ENCODE measurements at places on chromosomes 12 and 14.

DNA sequence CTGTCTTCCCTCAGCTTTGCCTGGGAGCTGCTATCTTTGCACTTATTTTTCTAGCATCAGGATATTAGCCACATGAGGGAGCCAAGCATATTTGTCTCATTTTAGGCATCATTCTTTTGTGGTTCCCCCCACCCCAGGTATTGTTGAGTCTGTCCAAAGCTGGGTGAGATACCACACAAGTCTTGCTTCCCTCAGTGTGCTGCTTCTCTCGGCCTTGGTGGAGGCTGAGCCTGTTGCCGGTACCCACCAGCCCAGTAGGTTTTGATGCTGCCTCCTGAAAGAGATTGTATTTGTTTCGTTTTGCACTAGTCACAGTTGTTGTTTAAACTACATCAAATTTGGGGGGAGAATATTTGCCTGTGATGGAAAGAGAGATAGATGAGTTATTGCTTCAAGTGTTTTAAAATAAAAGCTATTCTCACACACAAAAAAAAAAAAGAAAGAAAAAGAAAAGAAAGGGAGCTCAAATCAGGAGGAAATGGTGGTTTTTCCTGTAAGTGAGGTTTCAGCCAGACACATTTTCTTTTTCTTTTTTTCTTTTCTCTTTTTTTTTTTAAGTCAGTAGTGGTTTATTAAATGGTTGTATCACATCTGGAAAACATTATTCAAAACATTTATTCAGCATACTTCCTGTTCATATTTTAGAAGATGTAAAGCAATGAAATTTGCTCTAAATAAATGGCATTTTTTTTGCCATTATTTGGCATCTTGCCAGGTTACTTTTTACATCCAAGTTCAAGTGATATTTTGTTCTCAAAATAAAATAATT, 58.5 kb downstream of the SLC4A8 start:
- DNase-seq: no peak

DNA sequence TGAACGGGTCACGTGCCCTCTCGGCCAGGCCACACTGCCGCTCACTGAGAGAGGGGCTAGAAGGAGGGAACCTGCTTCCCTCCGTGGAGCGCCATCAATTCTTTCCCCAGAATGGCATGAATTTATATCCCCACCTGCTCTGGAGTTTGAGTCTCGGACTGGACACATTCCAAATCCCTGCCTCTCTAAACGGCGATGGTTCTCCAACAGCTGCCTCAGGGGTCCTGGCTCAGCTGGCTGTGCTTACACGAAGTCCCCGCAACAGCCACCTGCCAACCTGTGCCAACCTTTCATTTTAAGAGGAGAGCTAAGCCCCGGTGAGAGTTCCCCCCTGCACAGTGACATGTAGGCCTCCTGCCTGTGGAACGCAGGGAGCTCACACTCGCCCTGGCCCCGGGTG, 73.2 kb downstream of the RIMBP2 start:
- no peak for DNase-seq

GRCh38 chr12:106841510-106842302, 67.2 kb downstream of the RIC8B start:
- no peak for DNase-seq

DNA sequence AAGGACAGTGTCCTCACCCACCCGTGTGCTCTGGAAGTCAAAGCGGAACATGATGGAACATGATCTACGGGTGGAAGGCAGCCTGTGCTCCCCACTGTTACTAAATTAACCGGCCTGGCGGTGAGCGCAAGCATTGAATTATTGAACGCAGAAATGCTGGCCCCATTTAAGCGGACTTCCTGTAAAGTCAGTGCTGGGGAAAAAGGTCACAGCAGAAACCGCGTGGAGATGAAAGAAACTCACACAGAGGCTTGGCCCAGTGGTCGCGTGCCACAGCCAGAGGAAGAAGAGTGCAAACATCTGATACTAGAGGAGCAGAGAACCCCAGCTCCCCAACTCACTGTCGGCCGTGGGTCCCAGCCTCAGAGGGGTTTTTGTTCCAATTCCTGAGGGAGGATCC, 321.2 kb downstream of the ADGRD1 start:
- no peak for DNase-seq

DNA sequence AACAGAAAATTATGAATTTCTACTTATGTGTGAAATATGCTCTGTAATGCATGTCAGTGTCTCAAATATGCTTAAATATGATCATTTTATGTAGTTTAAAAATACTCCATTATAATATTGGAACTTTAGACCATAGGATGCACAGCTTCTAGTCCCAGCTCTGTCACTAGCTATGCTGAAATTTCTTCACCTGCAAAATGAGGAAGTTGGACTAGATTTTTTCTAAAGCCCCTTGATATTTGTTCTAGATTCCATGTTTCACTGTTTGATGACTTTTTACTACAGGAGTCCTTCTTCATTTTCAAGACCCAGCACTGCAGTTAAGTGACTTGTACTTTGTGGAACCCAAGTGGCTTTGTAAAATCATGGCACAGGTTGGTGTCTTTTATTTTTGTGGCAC, 90.1 kb downstream of the LRRK2 start:
- DNase-seq: no peak

- no peak for DNase-seq
These were observed 98.8 kb downstream of the DICER1 start for GRCh38 chr14:95058491-95058890.

DNA sequence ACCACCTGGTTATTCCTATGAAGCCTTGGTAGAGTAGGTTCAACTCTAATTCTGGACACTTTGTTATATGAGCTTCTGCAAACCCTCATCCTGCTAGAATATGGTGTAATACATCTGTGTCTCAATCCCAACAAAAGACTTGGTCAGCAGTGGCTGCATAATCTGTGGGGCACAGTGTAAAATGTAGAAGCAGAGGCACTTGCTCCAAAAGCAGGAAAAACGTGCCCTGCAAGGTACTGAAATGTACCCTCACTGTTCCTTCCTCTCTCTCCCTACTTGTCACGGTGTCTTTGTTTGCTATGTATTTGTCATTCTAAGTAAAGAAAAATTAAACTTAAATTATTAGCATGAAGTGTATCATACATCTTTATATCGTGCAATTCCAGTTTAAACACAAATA, 267.9 kb downstream of the BCL11B start:
- peak; percentile 73 for DNase-seq

GRCh38 chr12:2825132-2825531, 9.7 kb downstream of the NRIP2 start:
- no peak for DNase-seq

DNA sequence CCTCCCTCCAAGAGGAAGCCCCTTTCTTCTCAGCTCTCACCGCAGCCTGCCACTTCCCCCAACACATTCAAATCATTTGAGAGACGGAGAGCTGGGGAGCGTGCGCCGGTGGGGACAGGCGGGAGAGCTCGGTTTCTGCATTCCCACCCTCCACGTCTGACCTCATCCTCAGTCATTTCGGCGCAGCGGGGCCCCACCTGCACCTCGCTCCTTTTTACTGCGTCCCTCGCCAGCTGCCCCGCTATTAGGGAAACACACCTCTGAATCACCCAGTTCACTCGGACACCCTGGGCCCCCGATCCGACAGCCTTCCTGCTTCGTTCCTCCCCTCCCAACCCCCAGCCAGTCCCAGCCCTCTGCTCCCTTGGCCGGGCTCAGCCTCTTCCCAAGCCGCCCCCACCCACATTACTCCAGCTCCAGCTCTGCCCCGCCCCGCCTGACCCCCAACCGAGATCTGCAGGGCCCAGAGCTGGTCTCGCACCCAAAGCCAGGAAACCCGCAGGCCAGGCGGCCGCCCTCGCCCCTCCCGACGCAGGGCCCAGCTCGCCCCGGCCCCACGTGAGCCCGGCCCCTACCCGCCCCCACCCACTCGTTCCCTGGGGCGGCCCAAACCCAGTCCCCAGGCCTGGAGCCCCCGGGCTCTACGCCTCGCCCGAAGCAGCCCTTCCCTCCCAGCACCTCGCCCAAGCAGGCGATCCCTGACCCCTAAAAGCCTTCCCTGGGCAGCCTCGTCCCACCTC, 783 bp downstream of the CORO1C start:
- no peak for DNase-seq

GRCh38 chr14:36275741-36276140, 44.7 kb downstream of the MBIP start:
- no peak for DNase-seq

GRCh38 chr14:81313775-81314429, 86.2 kb downstream of the STON2 start:
- no peak for DNase-seq

- no peak for DNase-seq
These were observed 209.4 kb downstream of the RASSF9 start for GRCh38 chr12:85626784-85627171.

DNA sequence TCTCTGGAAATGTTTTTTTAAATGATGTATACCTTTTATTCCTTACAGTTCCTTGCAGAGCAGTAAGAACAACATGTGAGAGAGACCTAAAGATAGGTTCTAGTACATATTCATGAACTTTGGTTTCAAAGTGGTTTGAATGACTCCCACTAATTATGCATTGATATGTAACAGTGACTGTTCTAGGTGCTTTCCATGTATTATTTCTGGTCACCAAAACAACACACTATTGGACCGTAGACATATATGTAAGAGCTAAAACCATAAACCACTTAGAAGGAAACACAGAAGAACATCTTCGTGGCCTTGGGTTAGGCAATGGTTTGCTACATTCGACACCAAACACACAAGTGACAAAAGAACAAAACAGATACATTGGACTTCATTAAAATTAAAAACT, 37.9 kb downstream of the SOX5 start:
- no peak for DNase-seq

DNA sequence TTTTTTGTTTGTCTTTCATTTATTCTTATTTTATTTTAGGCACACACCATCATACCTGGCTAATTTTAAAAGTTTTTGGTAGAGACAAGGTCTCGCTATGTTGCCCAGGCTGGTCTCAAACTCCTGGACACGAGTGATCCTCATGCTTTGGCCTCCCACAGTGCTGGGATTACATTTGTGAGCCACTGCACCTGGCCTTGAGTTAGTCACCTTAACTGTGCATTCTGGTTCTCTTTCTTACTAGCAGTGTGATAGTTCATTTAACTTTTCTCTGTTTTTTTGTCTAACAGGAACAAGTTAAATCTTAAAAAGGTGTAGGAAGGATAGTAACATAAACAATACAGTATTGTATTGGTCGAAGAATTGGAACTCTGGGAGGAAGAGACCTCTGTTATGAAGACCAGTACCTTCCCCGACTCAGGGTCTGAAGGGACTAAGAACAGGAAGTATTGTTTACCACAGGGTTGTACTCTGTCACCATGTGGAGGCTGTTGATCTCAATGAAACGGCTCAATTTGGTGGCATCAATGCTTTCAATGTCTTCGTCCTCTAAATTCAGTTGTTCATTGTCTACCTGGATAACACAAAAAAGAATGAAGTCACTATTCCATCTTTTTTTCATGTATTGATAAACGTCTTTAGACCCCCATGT, 17.7 kb downstream of the ERP27 start:
- DNase-seq: no peak

GRCh38 chr14:44530475-44530874, 23.4 kb upstream of the FSCB start:
- no peak for DNase-seq

DNA sequence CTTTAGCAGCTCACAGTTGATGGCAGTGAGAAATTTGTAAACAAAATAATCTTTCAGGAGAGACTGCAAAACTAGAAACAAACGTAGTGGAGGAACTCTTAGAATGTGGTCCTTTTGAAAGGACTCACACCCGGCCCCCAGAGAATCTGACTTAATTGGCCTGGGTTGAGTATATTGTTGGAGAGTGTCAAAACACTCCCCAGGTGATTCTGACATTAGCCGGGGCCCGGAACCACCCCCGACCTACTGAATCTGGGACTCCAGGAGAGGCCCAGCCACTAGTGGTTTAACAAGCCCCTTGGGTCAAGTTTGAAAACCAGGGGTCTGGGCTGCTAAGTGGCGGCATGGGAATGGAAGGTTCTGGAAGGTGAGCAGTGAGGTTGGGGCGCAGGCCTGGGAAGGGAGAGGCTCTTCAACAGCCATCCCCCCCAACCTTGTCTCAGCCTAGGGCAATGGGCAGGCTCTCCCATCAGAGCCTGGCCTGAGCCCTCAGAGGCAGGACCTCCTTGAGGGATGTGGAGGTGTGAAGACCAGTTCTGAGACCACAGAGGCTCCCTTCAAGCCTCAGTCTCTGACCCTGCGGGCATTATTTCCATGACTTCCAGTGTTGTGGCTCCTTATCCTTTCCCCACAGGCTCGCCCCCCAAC, 1.1 kb upstream of the ELK3 start:
- DNase-seq: no peak

DNA sequence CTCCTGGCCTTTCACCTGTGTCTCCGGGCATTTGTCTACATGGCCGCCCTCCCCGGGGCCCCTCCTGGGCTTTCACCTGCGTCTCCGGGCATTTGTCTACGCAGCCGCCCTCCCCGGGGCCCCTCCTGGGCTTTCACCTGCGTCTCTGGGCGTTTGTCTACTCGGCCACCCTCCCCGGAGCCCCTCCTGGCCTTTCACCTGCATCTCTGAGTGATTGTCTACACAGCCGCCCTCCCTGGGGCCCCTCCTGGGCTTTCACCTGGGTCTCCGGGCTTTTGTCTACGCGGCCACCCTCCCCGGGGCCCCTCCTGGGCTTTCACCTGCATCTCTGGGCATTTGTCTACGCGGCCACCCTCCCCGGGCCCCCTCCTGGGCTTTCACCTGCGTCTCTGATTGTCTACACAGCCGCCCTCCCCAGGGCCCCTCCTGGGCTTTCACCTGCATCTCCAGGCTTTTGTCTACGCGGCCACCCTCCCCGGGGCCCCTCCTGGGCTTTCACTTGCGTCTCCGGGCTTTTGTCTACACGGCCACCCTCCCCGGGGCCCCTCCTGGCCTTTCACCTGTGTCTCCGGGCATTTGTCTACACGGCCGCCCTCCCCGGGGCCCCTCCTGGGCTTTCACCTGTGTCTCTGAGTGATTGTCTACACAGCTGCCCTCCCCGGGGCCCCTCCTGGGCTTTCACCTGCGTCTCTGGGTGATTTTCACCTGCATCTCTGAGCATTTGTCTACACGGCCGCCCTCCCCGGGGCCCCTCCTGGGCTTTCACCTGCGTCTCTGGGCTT, 68.0 kb upstream of the GALNT9 start:
- no peak for DNase-seq

DNA sequence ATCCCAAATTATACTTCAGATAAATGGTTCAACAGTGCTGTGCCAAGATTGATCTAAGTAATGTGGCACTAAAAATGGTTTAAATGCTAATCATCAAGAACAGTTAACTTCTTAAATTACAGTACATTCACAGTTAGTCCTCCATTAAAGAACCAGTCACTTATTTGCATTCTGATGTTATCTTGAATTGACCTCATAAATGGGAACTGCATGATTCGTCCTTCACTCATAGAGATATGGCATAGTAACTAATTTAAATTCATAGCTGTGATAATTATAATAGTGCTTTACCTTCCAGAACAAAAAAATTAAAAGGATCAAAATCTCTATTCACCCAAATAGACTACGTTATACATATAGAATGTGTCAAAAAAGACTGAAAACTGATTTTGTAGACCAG, 61.1 kb downstream of the COCH start:
- DNase-seq: no peak

All from LNCaP clone FGC (cell line).